Activated naive CD4-positive, alpha-beta T cell (primary cell): ENCODE measurements at places on chromosomes 2 and 18.

- DNase-seq, result no peak
These were observed 158.9 kb downstream of the DOK6 start for GRCh38 chr18:69559604-69560003.

- no peak for DNase-seq
These were observed 38.0 kb downstream of the SLC4A1AP start for GRCh38 chr2:27701676-27702075.

DNA sequence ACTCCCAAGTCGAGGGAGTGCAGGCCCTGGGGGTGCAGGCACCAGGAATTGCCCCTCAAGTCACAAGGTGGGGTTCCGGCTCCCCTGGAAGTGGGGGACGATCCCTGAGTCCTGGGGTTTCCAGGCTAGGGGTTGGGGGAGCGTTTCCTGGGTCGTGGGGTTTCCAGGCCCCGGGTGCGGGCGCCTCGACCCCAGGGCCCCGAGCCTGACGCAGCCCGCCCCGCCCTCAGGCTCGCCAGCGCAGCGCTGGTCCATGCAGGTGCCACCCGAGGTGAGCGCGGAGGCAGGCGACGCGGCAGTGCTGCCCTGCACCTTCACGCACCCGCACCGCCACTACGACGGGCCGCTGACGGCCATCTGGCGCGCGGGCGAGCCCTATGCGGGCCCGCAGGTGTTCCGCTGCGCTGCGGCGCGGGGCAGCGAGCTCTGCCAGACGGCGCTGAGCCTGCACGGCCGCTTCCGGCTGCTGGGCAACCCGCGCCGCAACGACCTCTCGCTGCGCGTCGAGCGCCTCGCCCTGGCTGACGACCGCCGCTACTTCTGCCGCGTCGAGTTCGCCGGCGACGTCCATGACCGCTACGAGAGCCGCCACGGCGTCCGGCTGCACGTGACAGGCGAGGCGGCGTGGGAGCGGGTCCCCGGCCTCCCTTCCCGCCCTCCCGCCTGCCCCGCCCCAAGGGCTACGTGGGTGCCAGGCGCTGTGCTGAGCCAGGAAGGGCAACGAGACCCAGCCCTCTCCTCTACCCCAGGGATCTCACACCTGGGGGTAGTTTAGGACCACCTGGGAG lies 12.0 kb downstream of the SIGLEC15 start:
- DNase-seq, result no peak

DNA sequence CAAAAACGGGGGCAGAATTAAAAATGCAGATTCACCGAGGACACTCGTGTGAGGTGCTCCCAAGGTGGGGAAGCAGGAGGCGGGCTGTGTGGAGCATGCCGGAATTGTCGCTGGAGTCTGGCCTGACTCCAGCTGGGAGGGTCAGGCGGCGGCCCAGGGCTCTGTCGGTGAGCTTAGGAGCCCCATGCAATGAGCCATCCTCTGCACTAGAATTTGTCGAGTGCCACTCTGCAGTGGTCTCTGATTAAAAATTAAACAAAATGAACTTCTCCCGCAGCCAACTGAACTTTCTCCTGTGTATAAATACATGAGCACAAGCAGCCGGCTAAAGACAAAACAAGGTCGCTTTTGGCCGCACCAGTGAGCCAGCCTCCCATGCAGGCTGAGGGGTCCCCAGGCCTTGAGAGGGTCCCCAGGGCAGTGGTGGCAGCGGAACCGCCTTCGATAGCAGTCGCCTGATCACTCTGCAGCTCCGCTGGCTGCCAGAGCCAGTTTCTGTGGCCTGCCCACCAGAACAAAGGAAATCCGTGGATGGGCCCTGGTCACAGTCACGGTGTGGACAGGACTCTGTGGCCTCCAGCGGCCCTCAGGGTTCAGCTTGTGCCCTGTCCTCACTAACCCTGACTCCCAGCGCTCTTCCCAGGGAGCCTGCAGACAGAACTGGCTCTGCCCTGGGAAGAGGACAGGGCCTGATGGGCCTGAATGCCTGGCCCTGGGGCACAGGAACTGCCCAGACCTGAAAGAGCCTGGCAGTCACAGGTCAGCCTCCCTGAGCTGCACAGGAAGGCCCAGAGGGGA lies 201.3 kb downstream of the EIPR1 start:
- no peak for DNase-seq

DNA sequence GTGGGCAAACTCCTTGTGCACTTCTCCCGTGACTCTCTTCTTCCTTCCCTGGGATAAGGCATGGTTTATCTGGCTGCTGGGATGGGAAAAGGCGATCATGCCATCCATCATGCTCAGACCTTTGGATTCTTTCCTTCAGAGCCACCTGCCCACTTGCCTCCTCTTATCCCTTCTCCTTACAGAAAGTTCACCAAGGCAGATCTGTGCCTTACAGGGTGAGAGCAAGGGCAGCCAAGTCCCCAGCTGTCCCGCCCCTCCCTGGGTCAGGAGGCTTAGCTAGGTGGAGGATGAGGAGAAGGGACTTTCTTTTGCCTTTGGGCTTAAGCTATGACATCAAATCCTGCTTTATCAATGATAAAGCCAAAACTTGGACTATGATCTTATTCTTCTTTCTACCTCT lies 47.6 kb downstream of the KCNE4 start:
- no peak for DNase-seq

DNA sequence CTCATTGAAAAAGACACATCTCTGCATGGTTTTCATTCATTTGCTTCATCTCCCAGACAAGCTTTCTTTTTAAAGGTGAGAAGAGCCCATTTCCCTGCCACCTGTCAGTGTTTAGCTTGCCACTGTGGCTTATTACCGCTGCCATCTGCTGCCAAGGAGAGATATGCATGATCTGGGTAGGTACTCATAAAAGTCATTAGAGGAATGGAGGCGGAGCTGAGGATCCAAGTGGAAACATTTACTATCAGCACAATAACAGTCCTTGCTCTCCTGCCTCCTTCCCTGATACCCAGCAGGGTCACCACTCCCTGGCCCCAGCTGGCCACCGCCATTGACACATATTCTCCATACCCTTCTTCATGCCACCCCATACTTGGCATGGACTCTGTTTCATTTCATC lies 390.4 kb downstream of the TSN start:
- no peak for DNase-seq

- DNase-seq, result no peak
These were observed 344.8 kb downstream of the TGIF1 start for GRCh38 chr18:3794537-3795348.

DNA sequence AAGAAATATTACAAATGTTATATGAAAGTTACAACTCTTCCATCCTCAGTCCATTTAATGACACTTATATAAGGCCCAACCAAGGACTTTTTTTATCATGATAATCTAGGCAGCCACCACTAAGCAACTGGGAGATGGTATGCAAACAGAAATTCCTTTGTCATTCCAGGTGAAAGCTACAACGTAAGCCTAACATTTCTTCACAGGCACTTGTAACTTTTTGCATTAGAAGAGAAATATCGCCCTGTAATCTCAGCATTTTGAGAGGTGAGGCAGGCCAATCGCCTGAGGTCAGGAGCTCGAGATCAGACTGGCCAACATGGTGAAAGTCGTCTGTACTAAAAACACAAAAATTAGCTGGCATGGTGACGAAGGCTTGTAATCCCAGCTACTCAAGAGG lies 581.2 kb upstream of the SLC8A1 start:
- DNase-seq, result no peak

DNA sequence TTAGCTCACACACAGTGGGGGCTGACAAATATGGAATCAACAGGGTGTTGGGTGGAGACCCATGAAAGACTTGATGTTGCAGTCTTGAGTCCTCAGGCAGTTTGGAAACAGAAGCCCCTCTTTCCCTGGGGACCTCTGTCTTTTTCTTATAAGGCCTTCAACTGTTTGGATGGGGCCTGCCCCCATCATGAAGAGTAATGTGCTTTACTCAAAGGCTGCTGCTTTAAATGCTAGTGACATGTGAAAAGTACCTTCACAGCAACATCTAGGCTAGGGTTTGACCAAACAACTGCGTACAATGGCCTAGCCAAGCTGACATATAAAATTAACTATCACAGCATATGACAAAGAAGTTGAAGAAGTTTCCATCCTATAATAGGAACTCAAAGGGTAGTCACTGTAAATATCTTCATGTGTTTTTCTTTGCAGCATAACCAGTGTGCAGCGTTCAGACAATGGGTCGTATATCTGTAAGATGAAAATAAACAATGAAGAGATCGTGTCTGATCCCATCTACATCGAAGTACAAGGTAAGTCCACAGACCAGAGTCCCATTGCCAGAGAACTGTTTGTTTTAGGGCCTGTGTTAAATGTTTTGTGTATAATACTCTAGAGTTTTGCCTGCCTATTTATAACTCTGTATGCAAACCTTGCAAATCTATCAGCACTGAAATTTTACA lies 46.3 kb downstream of the MERTK start:
- DNase-seq, result no peak

DNA sequence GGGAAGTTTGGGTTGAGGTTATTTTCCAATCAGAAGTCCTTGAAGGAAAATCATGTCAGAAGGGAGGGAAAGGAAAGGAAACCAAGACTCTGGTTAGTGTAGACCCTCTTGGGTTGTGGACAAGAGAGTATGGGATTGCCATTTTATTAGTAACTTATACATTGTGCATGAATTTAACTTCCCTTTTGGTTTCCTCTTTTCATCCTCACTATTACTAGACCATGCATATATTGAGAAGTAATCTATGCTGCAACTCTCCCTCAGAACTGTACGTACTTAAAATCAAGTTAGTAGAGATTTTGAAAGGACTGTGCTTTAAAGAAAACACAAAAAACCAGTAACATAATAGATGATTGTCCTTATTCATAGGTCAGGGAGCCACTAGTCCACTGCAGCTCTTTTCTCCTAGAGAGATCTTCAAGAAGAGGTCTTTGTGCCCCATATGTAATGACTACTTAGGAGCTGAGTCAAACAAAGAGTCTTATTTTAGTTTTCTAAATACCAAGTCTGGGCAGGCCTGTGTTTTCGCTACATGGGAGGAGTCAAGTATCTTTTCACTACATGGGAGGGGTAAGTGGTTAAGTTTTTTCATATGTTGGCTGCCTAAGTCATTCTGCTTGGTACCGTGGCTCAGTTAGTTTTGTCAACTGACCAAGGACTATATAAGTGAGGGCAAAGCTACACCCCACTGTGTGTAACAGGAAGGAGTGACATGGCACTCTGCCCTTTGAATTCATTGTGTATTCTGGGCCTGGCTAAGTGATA lies 25.2 kb upstream of the FAM117B start:
- no peak for DNase-seq

GRCh38 chr2:27441226-27441926 lies 805 bp upstream of the KRTCAP3 start:
- DNase-seq, result no peak

DNA sequence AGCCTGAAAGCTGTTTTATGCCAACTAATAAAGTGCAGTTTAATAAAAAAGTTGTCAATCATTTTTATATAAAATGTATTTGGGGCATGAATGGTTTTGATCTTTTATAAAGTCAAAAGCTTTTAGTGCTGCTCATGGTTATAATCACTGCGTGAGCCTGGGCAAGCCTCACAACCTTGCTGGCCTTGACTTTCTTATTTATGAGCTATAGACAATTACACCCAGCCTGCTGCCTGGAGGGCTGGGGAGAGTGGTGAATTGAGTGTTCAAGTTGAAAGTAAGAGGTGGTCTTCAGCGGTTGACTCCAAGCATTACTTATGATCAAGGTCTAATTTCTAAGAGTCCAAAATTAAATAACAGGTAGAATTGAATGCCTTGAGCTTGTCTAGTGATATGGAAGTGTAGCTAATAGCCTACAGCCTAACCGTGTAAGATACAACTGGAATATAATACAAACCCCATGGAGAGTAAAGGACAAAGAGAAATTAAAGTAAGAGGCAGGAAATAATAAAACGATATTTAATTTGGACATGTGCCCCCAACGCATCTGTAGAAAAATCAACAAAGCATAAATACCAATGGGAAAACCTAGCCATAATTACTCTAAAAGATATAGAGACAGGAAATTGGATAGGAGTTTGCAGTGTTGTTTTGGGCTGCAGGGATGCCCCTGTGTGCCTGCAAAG lies 106.0 kb upstream of the CYP1B1 start:
- DNase-seq, result no peak

DNA sequence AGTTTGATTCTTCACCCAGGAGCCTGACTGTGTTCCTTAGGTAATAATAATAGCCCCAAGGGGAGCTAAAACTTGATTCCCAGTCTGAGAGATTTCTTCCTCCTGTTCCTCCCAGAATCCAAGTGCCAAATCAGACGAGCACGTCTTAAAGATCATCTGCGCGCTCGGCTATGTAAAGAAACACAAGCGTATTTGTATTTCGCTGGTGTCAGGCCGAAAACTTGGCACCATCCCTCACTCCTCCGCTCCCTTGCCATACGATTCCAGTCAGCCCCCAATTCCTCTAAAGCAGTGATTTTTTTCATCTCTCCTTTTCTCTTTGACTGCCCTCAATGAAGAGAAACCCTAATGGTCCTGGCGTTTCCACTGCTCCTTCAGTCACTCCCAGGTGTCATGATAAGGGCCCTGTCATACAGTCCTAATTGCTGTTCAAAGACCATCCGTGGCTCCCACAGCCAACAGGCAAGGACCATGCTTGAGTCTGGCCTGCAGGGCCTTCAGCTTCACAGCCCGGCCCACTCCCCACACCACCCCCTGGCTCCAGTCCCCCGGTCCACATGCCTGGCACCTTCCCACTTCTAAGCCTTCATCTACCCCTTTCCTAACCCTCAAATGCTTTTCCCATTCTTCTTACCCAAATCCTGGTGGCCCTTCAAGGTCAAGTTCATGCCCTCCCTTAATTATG lies 130.8 kb upstream of the ID2 start:
- no peak for DNase-seq

DNA sequence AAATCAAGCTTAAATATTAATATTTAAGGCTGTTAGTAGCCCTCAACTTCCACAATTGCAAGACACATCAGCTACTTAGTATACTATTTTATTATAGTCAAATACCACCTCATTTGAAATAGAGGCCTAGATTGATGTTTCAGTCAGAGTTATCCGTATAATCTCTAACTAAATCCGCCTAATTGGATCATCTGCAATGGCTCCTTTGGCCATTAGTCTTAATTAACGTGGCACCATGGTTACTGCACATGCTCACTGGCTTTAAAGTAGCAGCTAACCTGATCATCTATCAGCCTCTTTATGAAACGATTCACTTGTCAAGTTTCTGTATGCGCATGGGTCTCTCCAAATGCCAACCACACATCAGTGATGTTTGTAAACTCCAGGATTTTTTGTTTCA lies 112.3 kb downstream of the COLEC12 start:
- no peak for DNase-seq

GRCh38 chr2:177190941-177191340 lies 21.7 kb upstream of the HNRNPA3 start:
- no peak for DNase-seq

GRCh38 chr2:205686056-205686782 lies 3.9 kb downstream of the NRP2 start:
- DNase-seq, result no peak

DNA sequence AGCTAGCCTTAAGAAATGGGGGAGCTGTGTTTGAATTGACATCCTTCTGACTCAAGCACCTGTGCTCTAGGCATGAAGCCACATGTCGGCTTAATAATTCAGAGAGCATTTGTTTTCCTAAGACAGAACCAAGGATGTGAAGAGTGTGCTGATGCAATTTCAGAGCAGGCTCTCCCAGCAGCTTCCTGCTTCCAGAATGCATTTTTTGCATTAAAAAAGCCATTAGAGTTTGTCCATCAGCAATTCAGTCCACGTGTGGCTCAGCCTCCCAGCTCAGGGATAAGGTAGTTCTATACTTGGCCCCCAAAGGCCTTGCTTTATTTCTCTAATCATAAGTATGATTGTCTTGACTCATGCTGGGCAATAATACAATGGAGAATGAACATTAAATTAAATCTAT lies 37.7 kb downstream of the DOCK10 start:
- DNase-seq, result no peak
